ENCODE measurements at places on chromosomes 1 and 21. TPM values are rescaled to one million over a fixed set of nuclear protein-coding genes. Genes with fewer than 3 reads are reported as not detected.

- DNase-seq: no peak
Measured at GRCh38 chr1:225987491-225988316, 11.4 kb downstream of the SDE2 start.

DNA sequence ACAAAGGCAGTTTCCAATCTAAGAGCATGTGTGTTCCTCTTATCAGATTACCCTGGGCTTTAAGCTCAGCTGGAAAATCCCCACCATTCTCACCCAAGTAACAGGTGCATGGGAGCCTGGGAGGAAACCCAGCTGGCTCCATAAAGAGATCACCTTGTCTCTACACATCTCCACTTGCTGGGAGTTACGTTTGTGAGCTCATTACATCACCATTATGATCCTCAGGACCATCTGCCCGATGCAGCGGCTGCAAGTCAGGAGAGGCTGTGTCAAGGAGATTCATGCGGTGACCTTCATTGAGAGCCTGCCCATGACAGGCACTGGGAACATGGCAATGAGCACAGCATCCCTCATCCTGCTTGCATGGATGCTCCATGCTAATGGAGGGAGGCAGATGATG, 618.0 kb downstream of the NPHP4 start:
- no peak for DNase-seq

- DNase-seq: no peak
Measured at GRCh38 chr1:101522486-101522885, 285.7 kb downstream of the S1PR1 start.

GRCh38 chr1:230207598-230207997, 140.6 kb downstream of the GALNT2 start:
- no peak for DNase-seq

Gene ASCL5
- total RNA-seq: not detected

Gene NUP210L
- total RNA-seq: not detected

Data from glomerular endothelial cell (primary cell).